ENCODE measurements at places on chromosomes 1 and 21. TPM values are rescaled to one million over a fixed set of nuclear protein-coding genes. Genes with fewer than 3 reads are reported as not detected.

DNA sequence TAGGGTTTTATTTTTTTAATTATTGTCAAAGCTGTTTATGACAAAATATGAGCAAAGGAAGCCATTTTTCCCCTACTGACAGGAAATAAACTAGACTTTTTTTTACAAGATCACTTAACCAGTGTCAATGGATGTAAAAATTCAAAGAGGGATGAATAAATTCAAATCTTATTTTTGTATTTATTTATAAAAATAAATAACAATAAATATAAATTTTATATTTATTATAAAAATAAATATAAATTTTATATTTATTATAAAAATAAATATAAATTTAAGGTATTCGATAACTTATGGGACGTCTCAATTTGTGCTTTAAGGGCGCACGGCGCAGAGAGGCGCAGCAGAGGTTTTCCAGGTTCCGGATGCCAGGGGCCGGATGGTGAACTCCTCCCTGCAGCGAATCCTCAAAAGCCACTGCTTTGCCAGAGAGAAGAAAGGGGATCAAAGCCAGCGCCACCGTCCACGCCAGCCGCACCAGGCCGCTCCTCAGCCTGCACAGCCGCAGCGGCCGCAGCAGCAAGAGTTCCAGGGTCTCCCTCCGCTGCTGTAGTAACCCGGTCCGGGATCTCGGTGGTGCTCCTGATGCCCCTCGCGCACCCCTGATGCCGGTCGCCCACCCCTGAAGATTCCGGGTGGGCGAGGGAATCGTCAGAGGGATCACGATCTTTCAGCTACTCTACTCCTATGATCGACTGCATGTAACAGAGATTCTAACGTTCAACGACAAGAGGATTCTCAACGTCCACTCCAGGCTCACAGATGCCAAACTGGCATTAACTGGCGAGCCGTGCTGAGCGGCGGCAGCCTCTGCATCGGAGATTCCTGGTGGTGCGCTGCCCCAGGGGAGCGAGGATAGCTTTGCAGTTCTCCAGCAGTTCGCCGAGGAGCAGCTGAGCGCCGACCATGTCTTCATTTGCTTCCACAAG lies 28.5 kb upstream of the RLF start:
- no peak for DNase-seq

GRCh38 chr1:59972216-59972927 lies 45.8 kb upstream of the CYP2J2 start:
- DNase-seq: no peak

Gene FAM151A
- total RNA-seq: not detected

- DNase-seq: no peak
Measured at GRCh38 chr1:205630651-205631009, 1.2 kb downstream of the ELK4 start.

Gene LHX8
- total RNA-seq: not detected

Gene KRTAP19-1
- total RNA-seq: not detected
